ENCODE measurements at places on chromosomes 4 and X.
A peak's percentile ranks its signal among the peaks of the same experiment; 100 is the strongest.

DNA sequence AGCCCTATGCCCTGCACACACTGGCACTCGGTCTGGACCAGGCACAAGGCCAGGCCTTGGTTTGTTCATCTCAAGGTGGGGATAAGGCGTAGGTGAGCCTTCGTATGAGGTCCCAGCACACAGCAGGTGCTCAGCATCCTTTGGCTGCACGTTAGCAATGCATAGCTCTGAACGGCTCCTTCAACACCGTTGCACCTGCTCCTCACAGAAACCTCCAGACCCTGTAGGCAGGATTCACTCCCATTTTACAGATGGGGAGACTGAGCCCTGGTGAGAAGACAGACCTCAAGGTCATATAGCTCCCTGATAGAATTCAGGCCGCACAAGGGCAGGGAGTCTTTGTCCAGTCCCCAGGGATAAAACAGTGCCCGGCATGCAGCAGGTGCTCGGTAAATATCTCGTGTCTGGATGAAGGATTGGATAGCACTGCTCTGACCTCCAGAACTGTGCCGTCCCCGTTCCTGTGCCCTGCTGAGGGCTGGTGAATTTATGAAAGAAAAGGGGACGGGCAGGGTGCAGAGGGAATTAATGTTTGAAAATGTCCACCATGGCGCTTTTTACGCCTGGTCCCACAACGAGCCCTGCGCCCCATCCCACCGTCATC, 2.4 kb downstream of the PPP2R2C start:
- DNase-seq, result no peak

GRCh38 chrX:46630141-46630540, 56.6 kb downstream of the CHST7 start:
- no peak for DNase-seq

- DNase-seq, result no peak
These were observed 26.5 kb downstream of the OTUD6A start for GRCh38 chrX:70088751-70089150.

- no peak for DNase-seq
These were observed 32.6 kb downstream of the DCK start for GRCh38 chr4:71026086-71026485.

DNA sequence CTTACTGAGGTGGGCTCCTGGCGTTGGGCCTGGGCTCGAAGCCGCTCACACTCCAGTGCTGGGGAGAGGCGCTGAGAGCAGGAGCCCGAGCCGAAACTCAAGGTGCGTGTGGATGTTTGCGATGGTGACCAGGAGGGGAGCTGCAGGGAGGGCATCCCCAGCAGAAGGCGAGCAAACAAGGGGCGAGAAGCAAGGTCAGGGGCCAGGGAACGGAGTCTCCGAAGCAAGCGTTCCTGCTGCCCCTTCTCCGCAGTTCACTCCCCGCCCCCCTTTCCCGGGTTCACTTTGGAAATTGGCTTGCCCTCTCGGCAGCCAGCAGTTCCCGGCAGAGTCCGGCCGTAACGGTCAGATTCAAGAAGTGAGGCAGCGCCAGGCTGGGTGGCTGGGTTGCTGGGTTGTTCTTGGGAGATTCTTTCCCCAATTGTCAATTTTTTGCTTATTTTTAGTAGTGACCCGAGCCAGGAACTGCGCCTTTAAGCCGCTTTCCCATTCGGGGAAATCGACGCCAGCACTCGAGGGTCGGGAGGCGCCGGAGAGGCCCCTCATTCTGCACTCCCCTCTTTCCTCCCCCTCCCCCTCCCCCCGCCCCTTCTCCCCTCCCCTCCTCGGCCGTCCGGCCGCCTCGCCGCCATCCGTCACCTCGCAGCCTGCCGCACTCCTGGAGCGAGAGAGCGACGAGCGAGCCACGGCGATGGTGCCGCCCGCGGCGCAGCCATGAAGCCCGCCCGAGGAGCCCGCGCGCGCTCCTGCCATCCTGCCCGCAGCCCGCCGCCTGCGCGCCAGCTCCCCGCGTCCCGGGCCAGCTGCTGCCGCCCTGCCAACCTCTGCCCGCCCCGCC, at the start of gene FRMPD3:
Gene FRMPD3 (plus strand): TSS at position 655 of the 838 bp plus-strand sequence. CDS start 76,937 bp downstream, outside the sequence.
- DNase-seq, result no peak

DNA sequence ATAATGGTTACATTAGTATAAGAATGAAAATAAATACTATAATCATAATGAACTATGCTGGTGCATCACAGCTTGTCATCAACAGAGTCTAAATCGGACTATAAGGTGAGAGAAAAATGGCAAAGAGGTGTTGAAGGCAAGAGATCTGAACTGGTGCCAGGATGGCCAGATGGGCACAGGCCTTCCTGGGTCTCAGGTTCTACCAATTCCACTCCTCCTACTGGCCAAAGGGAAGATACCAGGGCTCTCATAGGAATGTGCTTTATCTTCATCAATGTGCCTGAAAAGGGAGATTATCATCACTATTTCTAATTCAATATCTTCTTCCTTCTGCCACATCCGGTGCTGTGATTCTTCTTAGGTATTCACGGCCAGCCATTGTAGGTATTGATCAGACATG, 107.6 kb downstream of the GASK1B start:
- DNase-seq, result no peak

GRCh38 chr4:31100536-31100935, 380.4 kb downstream of the PCDH7 start:
- no peak for DNase-seq

GRCh38 chrX:103918050-103918449, 44.4 kb upstream of the TMSB15B start:
- DNase-seq, result peak; percentile 48

Data from CD4-positive, alpha-beta T cell treated with Interleukin-15 for 4 hours (primary cell).